ENCODE measurements at places on chromosomes 3 and 15.

DNA sequence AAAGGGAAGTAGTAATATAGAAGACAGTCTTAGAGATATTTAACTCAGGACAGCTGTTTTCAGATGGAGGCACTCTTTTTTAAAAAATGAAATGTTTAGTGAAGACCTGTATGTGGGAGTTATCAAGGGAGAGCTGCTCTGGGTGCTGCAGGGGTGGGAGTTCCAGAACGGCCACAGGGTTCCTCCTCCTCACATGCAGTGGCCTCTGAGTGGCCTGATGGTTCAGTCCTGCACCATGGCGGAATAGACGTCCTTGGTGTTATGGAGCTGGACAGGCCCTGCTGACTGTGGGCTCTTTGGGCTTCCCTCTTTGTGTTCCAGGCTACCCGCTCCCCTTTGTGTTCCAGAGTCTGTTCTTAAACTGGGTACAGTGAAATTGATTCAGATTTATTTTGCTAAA is 126.1 kb downstream of the CHST2 start:
- DNase-seq = no peak

DNA sequence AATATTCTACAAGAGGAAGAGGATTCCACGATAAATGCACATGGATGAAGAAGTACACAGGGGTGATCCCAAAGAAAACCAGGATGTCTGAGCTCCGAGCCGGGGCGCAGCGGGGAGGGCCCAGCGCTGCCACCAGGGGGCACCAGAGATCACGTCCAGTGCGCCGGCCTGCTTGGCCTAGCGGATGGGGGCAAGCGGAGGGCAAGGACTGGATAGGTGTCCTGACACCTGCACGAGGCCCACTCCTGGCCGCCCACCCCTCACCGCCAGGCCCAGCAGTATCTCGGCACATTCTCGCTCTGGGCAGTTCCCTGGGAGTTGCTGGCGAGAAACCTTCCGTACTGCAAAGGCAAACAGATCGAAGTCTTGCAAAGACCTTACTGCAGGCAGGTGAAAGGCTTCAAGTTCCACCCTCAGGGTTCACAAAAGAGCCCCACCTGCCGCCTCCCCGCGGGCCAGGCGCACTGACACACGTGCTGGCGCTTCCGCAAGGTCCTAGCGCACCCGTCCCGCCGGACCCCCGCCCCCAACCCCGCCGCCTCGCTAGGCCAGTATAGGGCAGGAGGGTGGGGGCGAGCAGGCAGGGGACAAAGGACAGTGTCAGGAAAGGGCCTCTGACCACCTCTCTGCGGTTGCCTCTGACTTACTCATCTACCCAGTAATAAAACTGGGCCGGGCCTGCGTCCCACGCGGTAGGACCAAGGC is 3.3 kb downstream of the ANKRD63 start:
- DNase-seq = peak; percentile 65

GRCh38 chr3:142628801-142629200 is 32.6 kb downstream of the PLS1 start:
- no peak for DNase-seq

GRCh38 chr15:78325092-78325843 is 14.9 kb upstream of the CRABP1 start:
- DNase-seq = no peak

DNA sequence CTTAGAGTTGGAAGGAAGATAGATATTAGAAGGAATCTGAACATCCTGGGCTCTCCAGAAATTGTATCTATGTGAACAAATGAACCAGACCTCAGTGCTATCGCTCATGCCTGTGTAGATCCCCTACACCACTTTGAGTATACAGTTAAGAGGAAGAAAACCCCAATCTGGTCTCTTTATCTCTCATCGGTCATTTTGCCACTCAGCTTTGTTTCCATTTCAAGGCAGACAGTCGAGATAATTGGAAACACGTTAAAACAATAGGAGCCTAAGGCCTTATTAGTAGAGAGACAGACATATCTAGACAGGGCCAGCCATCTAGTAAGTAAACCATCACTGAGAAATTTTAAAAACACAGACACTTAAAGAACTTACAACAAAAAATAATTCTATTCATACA is 101.6 kb downstream of the MYLK start:
- no peak for DNase-seq

DNA sequence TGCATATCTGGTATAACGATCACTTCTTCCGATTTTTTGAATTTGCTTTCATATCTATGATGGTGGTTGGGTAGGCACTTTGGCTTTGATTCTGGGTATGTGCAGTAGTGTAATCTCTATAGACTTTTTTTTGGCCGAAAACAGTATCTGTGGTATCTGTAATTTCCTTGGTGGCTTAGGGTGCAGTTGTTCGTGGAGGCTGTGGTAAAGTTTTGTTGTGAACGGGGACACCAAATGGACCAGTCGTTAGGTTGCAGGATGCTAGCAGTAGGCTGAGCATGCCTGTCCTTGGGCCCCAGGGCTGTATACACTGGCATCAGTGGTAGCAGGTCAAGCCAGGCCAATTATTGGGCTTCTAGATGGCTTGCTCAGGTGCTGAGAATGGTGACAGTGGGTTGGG is 55.2 kb downstream of the CCDC66 start:
- DNase-seq = no peak

DNA sequence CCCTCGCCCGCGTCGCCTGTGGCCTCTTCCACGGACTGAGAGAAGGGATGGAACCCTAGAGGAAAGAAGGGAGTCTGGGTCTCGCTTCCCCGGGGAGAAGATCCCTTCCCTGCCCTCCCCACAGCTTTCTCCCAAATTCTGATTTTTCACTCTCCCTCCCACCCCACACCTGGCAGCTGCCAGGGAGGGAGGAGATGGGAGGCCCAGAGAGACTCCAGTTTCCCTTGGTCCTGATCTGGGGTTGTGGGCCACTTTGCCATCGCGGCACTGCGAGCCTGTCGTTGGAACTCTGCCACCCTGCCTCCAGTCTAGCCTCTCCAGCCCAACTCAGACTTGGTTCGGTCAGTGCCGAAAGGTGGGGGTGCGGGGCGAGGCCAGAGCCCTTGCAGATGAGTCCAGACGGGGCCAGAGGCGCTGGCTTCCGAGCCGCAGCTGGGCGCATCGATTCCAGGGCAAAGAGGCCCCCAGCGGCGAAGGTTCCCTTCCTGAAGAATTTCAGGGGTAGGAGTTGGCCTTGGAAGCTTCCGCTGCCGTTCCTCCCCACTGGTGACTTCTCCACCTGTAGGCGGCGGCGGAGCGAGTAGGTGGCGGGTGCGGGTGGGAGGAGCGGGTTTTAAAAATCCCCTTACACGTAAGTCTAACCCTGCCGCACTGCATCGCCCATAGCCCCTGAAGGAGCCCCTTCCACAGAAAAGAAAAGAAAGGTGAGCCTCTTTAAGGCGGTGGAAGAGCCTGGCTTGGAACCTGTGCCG is 5.2 kb downstream of the WNT5A start:
- no peak for DNase-seq

DNA sequence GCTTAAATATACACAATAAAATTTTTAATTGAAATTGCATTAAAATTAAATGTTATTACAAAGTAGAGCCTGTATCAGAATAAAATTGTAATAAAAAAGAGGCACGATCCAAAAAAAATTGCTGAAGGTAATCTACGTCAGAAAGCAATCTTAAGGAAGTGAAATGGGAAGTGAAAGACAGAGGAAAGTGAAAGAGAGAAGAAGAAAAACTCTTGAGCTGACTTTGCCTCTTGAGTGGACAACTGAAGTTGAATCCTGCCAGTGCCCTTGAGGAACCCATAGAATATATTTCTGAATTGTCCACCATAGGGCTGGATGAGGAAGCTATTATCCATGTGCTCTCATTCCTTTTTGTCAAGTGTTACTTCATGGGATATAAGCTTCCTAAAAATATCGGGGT is 285.1 kb upstream of the STAC start:
- no peak for DNase-seq

- no peak for DNase-seq
Observed at GRCh38 chr3:49912881-49913281, 9.2 kb upstream of the MST1R start.

DNA sequence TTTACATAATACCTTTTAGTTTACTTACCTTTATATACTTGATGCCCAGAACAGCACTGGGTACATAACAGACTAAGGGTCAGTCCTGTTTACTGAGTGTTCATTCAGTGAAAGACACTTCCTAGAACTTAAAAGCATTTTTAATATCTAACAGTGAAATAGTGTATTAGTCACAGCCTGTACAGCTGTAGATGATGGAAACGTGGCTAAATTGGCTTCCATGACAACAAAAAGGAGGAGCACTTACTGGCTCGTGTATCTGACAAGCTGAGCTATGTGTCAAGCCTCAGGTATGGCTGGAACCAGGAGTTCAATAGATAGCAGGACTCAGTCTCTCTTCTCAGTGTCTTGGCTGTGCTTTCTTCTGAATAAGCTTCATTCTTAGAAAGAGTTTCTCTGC is 40.2 kb downstream of the CMTM8 start:
- no peak for DNase-seq

GRCh38 chr3:56796202-56796601 is 5.5 kb downstream of the ARHGEF3 start:
- no peak for DNase-seq

GRCh38 chr3:24522146-24522579 is 27.5 kb upstream of the THRB start:
- DNase-seq = no peak

DNA sequence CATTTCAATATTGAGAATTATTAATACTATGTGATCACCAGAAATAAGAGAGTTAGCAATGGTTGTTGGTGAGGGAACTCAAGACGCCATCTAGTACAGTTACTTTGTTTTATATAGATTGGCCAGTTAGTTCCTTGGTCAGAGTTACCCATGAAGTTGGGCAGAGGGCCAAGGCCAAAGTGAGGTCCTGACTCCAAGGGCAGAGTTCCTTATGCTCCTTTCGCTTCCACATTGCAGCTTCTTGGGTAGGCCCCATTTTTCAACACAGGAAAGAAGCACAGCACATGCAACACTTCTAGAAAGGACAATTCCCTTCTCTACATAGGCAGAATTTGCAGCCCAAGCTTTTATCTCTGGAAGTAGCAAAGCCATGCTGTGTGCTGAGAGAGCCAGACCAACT is 178.6 kb downstream of the KCNAB1 start:
- no peak for DNase-seq

- no peak for DNase-seq
Observed at GRCh38 chr3:37221407-37221806, 47.0 kb upstream of the LRRFIP2 start.

GRCh38 chr15:92205255-92205739 is 188.4 kb upstream of the ST8SIA2 start:
- DNase-seq = no peak

DNA sequence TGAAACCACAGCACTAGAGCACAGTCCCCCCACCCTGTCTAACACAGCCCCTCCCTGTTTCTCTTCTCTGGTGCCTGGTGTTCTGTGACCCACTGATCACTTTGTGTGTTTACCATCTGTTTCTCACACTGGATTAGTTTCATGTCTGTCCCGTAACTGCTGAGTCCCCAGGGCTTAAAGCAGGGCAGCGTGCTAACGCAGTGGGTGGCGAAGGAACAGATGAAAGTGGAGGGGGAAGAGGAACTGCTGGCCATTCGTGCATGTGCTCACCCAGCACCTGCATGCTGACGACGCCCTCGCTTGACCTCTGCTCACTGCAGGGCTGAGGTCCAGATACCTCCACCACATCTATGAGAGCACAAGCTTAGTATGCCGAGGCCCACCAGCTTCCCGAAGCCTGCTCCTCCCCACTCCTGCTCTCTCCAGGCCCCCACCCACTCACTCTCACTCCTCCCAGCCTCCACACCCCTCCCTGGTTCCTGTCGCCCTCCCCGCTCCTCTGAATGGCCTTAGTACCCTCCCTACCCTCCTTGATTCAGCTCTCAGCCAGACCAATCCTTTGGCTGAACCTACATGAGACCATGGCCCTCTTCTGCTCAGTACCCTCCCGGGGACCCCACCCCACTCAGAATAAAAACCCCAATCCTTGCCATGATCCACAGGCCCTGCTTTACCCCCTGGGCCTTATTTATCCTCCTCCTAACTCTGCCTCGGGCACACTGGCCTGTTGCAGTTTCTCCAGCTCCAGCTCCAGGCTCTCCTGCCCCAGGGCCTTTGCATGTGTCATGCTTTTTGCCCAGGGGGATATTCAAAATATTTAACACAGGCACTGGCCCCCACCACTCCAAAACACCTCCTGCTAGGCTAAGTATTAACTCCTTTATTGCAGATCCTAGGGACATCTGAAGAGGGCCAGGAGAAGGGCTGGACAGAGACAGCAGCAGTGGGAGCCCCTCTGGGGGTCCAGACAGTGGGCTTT is 15.1 kb upstream of the IQSEC1 start:
- DNase-seq = no peak

- DNase-seq = no peak
Observed at GRCh38 chr3:127457094-127457475, 133.4 kb downstream of the TPRA1 start.

GRCh38 chr15:68442041-68442440 is 10.1 kb upstream of the ITGA11 start:
- DNase-seq = no peak

GRCh38 chr3:79765911-79766310 is 1.9 kb downstream of the ROBO1 start:
- no peak for DNase-seq

- no peak for DNase-seq
Observed at GRCh38 chr3:67692621-67693020, 38.2 kb upstream of the SUCLG2 start.
